ENCODE measurements at places on chromosomes 6 and 20.
A peak's percentile ranks its signal among the peaks of the same experiment; 100 is the strongest.

DNA sequence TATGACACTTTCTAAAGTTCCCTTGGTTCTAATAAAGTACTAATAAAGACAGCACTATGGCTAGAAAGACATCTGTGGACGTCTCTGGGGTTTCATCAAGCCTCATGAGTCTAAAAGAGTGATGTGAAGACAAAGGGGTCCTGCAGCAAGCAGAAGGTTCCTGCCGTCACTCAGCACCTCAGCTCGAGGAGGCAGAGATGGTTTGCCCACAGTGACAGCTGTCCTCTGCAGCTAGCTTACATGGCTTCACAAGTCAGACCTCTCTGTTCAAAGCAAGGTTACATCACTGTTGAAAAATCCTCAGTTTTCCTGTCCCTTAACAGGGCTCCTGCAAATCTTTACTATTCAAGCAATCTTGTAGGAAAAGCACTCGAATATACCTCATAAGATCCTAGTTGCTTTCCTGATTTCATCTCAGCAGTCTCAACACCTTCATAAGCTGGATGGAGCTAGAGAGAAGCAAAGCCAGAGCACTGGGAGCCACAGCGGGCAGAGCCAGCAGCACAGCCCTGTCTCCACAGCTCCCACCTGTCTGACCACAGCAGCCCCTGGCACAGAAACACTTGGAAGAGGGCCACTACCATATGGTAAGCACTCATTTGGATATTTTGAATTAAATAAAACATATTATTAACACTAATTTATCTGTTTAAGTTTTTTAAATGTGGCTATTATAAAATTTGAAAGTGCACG, 202.3 kb downstream of the GMDS start:
- DNase-seq: no peak

DNA sequence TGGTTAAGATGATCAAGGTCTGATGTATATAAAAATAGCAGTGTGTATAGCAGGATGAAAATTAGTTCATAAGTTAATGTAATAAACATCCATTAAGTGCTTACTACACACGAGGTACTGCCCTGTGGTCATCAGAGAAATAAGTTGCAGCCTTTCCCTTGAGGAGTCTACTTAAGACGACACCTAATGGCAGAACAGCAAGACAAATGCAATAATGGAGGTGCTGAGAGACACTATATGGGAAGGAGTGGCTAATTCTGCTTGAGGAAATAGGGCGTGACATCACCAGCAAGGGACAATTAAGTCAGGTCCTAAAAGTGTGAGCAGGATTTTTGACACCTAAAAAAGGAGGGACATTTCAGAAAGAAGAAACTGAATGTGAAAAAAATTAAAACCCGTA, 75.2 kb downstream of the BACH2 start:
- DNase-seq: no peak

GRCh38 chr6:155352811-155353210, 38.5 kb upstream of the TFB1M start:
- DNase-seq: no peak

- peak; percentile 45 for DNase-seq
These were observed 390.1 kb upstream of the CITED2 start for GRCh38 chr6:139764498-139764986.

GRCh38 chr6:76774781-76775384, 688.4 kb downstream of the HTR1B start:
- DNase-seq: no peak

DNA sequence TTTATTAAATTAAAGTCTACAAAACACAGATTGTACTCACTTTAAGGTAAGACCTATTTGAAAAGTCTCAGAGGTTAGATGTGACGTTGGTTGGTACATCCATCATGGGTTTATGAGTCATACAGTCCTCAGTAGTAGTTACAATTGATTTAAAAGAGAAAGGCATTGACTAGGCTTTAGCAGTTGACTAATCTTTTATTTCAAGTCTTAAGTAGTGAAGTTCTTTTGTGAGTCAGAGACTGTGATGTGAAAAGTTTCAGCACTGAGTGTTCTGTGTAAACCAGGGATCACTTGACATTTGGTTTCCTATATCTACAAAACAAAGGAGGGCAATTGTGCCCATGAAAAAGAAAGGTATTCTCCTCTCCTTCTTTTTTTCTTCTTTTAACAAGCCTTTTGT, 221.3 kb downstream of the GRIK2 start:
- no peak for DNase-seq

GRCh38 chr6:104952911-104953399, 4.0 kb upstream of the LIN28B start:
- DNase-seq: no peak

- DNase-seq: no peak
These were observed 1.0 kb upstream of the LY6G6D start for GRCh38 chr6:31713991-31714684.

GRCh38 chr6:125406741-125407140, 105.0 kb upstream of the HDDC2 start:
- DNase-seq: no peak

DNA sequence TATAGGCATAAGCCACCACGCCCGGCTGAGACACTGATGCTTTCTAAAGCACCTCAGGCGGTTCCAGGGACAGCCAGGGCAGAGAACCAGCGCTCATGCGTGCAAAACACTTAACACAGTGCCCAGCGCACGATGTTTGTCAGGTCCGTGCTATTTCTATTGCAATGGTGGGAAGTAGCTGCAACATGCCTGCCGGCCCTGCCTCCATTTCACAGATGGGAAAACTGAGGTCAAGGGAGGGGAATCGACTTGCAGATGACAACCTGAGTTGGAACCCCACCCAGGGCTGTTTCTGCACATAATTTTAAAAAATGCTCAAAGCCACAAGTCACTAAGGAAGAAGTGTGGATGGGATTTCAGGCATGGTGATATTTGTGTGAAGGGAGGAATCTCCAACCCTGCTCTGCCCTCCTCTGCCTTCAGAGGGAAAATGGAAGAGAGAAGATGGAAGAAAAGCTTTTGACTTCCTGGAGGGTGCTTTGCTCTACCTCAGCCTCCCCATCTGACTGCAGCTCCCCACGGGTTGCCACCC, 39.9 kb downstream of the KIAA1755 start:
- no peak for DNase-seq

- no peak for DNase-seq
These were observed 86.9 kb downstream of the MLIP start for GRCh38 chr6:54198134-54198533.

GRCh38 chr6:170416303-170416702, 109.7 kb downstream of the FAM120B start:
- DNase-seq: no peak

GRCh38 chr6:110614586-110614985, 138.2 kb upstream of the SLC22A16 start:
- no peak for DNase-seq

- DNase-seq: no peak
These were observed 12.6 kb downstream of the LRP11 start for GRCh38 chr6:149851461-149852110.

GRCh38 chr20:58829531-58829941, 21.2 kb downstream of the GNAS-AS1 start:
- DNase-seq: no peak

DNA sequence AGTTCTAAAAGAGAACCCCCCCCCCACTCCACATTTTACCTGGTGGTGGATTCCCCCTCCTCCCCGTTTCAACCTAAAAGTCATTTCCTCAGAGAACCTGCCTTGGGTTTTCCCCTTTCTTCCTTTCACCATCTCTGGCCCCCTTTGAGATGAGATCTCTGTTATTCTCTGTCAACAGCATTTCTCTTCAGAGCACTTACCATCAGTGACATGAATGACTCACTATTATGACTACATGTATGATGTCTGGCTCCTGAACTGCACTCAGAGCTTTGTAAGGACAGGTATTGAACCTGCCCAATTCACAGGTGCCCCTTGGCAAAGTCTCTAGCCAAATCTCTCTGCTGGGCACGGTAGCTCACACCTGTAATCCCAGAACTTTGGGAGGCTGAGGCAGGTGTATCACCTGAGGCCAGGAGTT, 61.4 kb upstream of the JARID2 start:
- no peak for DNase-seq

DNA sequence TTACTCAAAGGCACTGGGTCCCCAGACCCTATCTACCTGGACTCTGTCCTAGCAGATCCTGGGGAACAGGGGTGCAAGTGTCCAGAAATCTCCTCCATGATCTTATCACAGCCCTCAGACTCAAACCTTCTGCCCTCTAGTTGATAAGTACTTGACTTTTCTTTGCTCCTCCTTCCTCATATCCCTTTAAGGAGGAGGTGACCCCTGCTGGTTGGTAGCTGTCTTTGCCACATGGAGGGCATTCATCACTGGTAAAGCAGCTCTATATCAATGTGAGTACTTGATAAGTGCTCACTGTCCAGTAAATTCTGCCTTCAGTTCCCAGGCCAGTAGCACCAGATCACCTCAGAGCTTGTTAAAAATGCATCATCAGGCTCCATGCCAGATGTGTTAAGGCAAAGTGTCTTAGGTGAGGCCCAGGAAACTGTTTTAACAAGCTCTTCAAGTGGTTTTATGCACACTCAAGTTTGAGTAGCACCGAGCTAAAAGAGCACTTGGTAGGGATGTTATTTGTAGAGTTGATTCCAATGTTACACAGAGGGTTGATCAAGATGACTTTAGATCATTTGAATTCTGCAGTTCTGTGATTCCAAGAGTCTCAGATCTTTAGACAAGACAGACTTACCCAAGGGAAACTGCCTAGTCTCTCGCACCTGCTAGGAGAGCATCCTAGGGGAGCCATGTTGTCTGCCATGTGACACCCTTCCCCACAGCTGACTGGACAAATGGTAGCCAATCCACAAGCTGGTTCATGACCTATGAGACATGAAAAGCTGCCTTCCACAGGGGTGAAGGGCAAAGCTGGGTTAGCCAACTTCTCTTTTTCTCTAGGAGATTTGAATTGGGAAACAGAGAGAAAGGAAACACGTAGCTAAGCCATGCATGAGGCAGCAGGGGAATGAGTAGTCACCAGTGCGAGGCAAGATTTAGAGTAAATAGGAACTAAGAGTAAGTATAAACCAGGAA, 18.6 kb downstream of the TREML2 start:
- DNase-seq: no peak

DNA sequence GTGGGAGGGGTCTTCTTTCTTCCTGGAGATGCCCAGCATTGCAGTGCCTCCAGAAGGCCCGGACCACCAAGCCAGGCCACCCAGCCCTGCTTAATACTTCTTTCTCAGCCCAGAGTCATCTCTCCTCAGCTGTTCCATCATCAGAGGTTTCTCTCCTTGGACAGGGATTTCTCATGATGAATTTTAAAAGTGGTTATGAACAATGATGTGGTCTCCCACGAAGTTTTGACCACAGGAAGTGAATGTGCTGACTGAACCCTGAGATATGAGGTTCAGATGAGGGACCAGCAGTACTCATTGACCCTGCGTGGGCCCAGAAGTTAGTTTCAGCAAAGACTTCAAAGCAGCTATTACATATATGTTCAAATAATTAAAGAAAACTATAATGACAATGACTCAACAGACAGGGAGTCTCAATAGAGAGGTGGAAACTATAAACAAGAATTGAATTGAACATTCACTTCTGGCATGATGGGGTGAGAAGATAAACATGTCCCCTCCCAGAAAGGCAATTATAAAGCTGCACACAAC, 114.5 kb upstream of the SLC22A16 start:
- DNase-seq: no peak

GRCh38 chr6:131136021-131136786, 937 bp downstream of the AKAP7 start:
- DNase-seq: no peak

- no peak for DNase-seq
These were observed 3.0 kb upstream of the HTR1E start for GRCh38 chr6:86934365-86934764.

DNA sequence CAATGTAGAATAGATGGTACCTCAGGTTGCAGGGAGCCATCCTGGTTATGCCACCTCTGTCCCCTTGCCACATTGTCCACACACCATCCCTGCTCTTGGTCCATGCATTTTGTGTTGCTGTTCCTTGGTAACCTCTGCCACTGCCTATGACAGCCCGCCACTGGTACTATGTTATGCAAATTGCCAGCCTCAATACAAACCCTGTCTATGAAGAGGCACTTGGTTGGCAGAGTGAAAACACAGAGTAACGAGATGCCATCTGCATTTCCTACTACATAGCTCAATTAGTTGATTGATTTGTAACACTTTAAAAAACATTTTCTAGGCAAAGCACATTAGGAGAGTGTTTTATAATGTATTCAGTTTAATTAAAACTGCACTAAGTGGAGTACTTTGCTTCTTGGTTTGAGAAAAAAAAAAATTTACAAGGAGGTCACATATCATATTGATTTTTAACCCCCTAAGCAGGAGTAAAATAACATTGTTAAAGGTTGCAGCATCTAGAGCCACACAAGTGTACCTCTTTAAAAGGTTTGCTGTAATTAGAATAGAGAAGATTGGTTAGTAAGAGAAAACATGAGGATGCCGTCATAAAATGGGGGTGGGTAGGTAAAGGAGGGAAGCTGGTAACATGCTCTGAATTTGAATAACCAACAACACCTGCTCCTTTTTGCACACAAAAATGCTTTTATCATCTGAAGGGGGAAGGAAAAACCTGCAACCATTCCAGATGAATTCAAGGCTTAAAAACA, 817.1 kb downstream of the KIF16B start:
- DNase-seq: no peak

GRCh38 chr6:71347119-71347518, 58.5 kb downstream of the OGFRL1 start:
- no peak for DNase-seq

DNA sequence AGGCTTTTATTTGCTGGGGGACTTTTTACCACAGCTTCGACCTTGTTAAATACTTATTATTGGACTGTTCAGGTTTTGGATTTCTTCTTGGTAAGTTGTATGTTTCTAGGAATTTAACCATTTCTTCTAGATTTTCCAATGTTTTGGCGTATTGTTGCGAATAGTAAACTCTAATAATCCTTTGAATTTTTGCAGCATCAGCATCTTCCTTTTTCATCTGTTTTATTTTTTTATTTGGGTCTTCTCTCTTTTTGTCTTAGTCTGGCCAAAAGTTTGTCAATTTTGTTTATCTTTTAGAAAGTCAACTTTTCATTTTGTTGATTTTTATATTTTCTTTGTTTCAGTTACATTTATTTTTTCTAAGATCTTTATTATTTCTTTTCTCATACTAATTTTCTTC, 1272.0 kb downstream of the HACE1 start:
- DNase-seq: no peak

DNA sequence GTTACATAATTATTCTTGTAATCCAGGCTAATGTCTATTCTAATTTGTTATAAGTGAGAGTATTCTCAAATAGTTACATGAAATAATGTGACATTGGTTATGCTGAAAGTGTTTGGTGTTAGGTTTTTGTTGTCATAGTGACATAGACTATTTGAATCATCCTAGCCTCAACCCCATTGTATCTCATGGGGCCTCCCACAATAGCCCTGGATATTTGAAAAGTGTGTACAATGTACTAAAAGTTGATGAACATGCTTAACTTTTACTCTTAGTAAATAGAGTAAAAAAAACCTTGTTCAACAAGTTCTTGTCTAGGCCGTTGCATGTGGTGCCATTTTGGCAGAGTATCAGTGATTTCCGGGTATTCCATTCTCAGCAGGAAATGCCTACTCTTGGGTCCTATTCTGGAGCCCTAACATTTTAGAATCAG, 83.0 kb downstream of the RTN4IP1 start:
- DNase-seq: no peak
